ENCODE measurements at places on chromosomes 12 and 14. TPM values are rescaled to one million over a fixed set of nuclear protein-coding genes. Genes with fewer than 3 reads are reported as not detected.

Gene KLRC1
- 1.7 TPM for total RNA-seq

Gene SERPINA6
- not detected for total RNA-seq

Gene OR6C2
- not detected for total RNA-seq

Gene TUBA1C
- 60.4 TPM for total RNA-seq

Gene PRICKLE1
- 5.9 TPM for total RNA-seq

DNA sequence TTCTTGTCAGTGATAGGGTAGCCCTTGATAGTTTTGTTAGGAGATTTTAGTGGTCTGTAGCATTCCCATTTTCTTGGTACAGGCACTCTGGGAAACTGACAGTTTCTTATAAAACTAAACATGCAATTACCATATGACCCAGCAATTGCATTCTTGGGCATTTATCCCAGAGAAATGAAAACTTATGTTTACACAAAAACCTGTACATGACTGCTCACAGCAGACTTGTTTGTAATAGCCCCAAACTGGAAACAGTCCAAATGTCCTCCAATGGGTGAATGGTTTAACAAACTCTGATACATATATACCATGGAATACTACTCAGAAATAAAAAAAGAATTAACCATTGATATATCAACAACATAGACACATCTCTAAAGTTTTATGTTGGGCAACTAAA, 75.5 kb downstream of the BORCS5 start:
- no peak for DNase-seq
- no peaks in the 10 kb centered on the region for H3K36me3 ChIP-seq
- H3K27me3 ChIP-seq = no peaks in the 10 kb centered on the region
- no peaks in the 10 kb centered on the region for H3K4me1 ChIP-seq
- no peak overlapping the region for H3K4me3 ChIP-seq

DNA sequence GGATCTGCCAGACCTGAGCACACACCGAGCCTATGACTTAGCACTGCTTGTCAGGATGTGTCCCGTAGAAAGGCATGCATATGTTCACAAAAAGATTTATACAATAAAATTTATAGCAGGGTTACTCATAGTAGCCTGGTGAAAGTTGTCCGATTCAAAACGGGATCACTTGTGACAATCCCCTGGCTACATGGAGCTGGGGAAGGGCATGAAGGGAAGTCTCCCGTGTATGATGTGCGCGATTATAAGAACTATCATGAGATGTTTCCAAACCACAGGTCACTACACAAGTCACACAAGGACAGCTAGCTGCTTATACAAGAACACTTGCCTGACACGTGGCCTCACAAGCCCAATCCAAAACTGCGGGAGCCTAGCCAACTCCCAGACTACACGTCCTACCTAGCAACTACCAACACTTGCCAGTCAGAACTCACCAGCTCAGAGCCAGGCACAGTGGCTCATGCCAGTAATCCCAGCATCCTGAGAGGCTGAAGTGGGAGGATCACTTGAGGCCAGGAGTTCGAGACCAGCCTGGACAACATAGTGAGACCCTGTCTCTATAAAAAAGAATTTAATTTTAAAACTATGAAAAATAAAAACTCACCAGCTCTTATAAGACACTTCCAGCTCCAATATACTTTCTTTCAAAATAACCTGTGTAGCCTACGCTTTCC, 7.5 kb upstream of the CDCA4 start:
- H3K27ac ChIP-seq = no peak overlapping the region
- no peak overlapping the region for H3K4me3 ChIP-seq
- DNase-seq = no peak
- H3K27me3 ChIP-seq = no peaks in the 10 kb centered on the region
- no peaks in the 10 kb centered on the region for H3K36me3 ChIP-seq
- H3K4me1 ChIP-seq = no peaks in the 10 kb centered on the region

DNA sequence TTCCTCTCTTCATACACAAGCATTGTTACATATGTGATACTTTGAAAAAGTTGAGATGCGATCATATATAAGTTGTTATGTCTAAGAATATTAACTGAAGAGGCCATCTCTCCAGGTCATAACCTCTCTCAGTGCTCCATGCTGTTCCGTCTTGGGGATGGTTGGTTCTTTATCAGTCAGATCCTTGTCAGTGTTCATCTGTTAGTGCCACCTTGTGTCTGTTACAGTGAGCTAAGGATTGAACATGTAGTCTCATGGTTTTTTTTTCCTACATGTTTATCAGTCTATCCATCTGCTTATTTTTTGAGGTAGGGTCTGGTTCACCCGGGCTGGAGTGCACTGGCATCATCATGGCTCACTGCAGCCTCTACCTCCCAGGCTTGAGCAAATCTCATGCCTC, 30.5 kb downstream of the EP400 start:
- no peaks in the 10 kb centered on the region for H3K4me1 ChIP-seq
- no peak overlapping the region for H3K27ac ChIP-seq
- no peaks in the 10 kb centered on the region for H3K36me3 ChIP-seq
- no peak overlapping the region for H3K4me3 ChIP-seq

DNA sequence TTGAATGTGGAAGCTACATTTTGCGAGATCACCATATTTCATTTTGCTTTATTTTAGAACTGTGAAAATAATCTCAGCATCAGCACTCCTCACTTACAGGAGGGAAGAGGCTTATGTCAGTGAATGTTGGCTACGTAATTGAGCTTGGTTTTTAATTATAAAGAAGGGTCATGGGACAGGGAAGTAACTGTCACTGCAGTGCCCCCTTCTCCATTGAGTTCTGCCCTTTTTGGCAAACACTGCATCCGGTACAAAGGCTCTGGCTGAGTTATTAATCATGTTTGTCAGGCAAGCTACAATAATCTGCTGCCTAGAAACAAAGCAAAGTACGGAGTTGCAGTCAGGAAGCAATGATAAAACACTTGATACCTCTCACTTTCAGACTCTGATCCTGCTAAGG, 546.7 kb downstream of the SNAPC1 start:
- H3K4me1 ChIP-seq = no peaks in the 10 kb centered on the region
- DNase-seq = no peak
- H3K4me3 ChIP-seq = no peak overlapping the region
- no peaks in the 10 kb centered on the region for H3K36me3 ChIP-seq
- H3K27me3 ChIP-seq = no peaks in the 10 kb centered on the region

GRCh38 chr12:77087427-77087826, 22.1 kb upstream of the E2F7 start:
- no peak for DNase-seq
- no peaks in the 10 kb centered on the region for H3K27me3 ChIP-seq
- no peaks in the 10 kb centered on the region for H3K4me1 ChIP-seq
- no peaks in the 10 kb centered on the region for H3K36me3 ChIP-seq

GRCh38 chr12:59559696-59560095, 36.1 kb upstream of the SLC16A7 start:
- no peak for DNase-seq
- no peaks in the 10 kb centered on the region for H3K36me3 ChIP-seq
- H3K27ac ChIP-seq = no peak overlapping the region
- no peaks in the 10 kb centered on the region for H3K27me3 ChIP-seq
- H3K4me3 ChIP-seq = no peak overlapping the region

DNA sequence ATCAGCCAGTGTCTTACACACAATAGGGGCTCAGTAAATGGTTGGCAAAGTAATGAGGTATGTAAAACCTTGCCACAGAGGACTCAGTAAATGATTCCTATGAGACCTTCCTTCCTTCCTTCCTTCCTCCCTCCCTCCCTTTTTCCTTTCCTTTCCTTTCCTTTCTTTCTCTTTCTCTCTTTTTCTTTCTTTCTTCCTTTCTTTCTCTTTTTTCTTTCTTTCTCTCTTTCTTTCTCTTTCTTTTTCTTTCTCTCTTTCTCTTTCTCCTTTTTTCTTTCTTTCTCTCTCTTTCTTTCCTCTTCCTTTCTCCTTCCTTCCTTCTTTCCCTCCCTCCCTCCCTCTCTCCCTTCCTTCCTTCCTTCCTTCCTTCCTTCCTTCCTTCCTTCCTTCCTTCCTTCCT, 7.5 kb downstream of the SDS start:
- H3K27me3 ChIP-seq = no peaks in the 10 kb centered on the region
- no peak overlapping the region for H3K27ac ChIP-seq
- H3K4me1 ChIP-seq = no peaks in the 10 kb centered on the region

- no peaks in the 10 kb centered on the region for H3K4me1 ChIP-seq
- H3K27me3 ChIP-seq = no peaks in the 10 kb centered on the region
- no peak overlapping the region for H3K27ac ChIP-seq
- H3K4me3 ChIP-seq = no peak overlapping the region
These were observed 83.3 kb upstream of the SLC38A4 start for GRCh38 chr12:46908936-46909635.

All from uterus (tissue), 4 donors.